ENCODE measurements at places on chromosomes 11 and 22.

GRCh38 chr11:44029507-44029845, 18.3 kb upstream of the ACCSL start:
- no peak for DNase-seq

GRCh38 chr11:2901854-2902783, 16.5 kb upstream of the CDKN1C start:
- DNase-seq, result peak; percentile 81

- no peak for DNase-seq
Observed at GRCh38 chr22:18056161-18056666, 21.6 kb upstream of the PEX26 start.

GRCh38 chr11:42713753-42714152, 598.0 kb upstream of the API5 start:
- no peak for DNase-seq

DNA sequence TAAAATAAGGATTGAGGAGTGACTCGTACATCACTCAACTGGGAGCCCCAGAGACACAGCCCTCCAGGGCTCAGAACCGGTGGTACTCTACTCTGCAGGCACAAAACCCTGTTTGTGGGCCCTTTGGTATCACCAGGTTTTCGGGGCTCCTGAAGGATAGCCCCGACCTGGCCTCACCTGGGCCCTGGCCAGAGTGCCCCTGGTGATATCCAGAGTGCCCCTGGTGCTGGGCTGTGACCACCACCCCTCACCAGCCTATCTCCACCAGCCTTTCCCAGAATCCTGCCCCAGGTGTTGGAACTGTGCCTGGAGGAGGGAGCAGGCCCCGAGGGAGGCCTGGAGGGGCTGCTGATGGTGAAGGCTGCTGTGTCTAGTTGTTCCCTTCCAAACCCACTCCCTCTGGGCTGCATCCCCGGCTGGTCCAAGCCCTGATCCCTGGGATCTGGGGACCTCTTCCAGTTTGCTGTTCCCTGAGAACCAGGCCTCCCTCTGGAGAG, 2.2 kb upstream of the GGT5 start:
- no peak for DNase-seq

DNA sequence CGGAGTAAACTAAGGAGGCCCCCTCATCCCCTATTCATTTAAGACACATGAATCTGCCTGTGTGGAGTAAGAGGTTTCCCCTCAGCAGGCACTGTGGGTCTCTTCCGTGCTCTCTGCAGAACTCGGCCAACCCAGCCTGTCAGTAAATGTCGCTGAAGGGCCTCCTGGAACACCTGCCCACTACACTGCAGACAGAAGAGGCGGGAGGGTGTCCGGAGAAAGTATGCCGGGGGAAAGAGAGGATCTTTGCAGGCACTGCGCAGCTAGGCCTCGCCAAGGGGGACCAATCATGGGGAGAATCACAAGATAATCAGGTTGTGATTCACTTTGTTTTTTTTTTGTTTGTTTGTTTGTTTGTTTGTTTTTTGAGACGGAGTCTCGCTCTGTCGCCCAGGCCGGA, 110.8 kb downstream of the MORC2 start:
- no peak for DNase-seq
